BJ (cell line): ENCODE measurements at places on chromosomes 7 and 10.

GRCh38 chr10:70576803-70577517, 25.6 kb downstream of the PRF1 start:
- no peak for DNase-seq

- DNase-seq, result no peak
Observed at GRCh38 chr10:76082232-76082631, 650.8 kb downstream of the LRMDA start.

DNA sequence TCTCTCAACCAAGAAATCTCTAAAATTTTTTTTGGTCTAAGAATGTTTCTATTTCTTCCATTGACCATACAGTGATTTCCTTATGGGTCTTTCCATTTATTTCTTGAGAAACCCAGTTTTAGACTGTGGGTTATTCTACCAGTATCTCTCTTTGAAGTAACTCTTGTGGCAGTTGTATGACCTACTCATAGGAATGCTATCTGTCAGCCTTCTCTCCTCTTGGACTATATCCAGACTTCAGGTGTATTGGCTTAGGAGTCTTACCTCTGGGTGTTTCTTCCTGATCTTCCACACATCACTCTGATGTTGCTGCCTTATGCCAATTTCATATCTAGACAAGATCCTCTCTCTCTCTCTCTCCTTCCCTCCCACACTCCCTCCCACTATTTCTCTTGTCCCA, 178.1 kb downstream of the BMPER start:
- DNase-seq, result no peak

- no peak for DNase-seq
Observed at GRCh38 chr7:14714161-14714728, 188.3 kb downstream of the DGKB start.

GRCh38 chr10:99698504-99699080, 33.3 kb downstream of the COX15 start:
- no peak for DNase-seq

DNA sequence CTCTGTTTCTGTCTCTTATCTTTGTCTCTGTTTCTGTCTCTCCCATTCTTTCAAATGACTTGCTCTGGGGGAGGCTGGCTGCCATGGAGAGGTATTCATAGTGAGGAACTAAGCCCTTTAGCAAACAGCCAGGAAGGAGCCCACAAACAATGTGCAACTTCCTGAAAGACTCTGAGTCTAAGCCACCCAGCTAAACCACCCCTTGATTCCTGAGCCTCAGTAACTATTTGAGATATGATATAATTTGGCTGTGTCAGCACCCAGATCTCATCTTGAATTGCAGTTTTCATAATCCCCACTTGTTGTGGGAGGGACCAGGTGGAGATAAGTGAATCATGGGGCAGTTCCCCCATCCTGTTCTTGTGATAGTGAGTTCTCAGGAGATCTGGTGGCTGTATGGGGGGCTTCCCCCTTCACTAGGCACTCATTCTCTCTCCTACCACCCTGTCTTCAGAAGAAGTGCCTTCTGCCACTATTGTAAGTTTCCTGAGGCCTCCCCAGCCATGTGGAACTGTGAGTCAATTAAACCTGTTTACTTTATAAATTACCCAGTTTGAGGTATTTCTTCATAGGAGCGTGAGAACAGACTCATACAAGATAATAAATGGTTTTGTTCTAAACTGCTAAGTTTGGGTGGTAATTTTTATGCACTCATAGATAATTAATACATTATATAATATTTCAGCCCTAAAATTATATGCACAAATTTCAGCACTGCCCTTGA, 121.2 kb upstream of the FOXP2 start:
- DNase-seq, result no peak

GRCh38 chr10:114631090-114631665, 26.9 kb downstream of the ABLIM1 start:
- DNase-seq, result no peak

GRCh38 chr10:84005403-84005802, 133.9 kb upstream of the GHITM start:
- DNase-seq, result no peak

GRCh38 chr10:74738052-74738451, 88.3 kb upstream of the KAT6B start:
- DNase-seq, result no peak

GRCh38 chr10:132813560-132814468, 27.9 kb upstream of the NKX6-2 start:
- no peak for DNase-seq

DNA sequence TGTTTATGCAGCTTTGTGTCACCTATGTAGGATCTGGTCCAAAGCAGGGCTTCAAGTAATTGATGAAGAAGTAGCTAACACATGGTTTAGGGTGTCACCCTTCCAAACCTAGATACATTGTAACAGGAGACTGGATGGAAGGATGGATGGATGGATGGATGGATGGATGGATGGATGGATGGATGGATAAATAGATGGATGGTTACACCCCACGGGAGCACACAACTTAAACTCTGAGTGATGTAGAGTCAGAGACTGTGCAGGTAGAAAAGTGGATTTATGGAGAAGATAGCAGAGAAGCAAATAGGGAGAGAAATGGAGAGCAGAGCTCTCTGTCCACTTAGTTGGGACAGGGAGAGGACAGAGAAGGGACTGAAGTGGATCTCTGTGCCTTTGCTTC, 78.4 kb downstream of the NHLRC2 start:
- no peak for DNase-seq

- DNase-seq, result no peak
Observed at GRCh38 chr7:131400681-131401176, 73.1 kb downstream of the MKLN1 start.

GRCh38 chr7:24751484-24751883, 5.8 kb downstream of the GSDME start:
- DNase-seq, result no peak

GRCh38 chr10:113553149-113553548, 296 bp downstream of the HABP2 start:
- no peak for DNase-seq

GRCh38 chr7:108097703-108098102, 32.5 kb downstream of the LAMB4 start:
- DNase-seq, result no peak

GRCh38 chr7:37376386-37376785, 72.3 kb downstream of the ELMO1 start:
- DNase-seq, result no peak

DNA sequence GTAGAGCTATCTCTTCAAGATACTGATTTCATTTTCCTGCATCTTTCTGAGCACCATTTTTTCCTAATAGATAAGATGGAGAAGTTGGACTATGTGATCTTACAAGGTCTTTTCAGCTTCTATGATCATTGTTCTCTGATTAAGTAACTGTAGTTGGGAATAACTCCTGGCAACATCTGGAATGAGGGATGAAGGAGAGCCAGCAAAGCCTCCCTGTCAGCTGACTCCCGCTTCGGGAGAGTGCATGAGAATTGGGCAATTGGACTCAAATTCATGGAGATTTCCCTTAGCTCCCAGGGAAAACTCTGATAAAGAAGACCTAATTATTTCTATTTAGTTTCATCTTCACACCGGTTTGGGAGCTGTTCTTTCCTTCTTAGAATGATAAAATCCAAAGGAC, 146.1 kb downstream of the CCDC71L start:
- no peak for DNase-seq

- DNase-seq, result no peak
Observed at GRCh38 chr7:93156884-93157283, 8.7 kb upstream of the SAMD9L start.

GRCh38 chr10:26438534-26439341, 597 bp downstream of the APBB1IP start:
- no peak for DNase-seq

DNA sequence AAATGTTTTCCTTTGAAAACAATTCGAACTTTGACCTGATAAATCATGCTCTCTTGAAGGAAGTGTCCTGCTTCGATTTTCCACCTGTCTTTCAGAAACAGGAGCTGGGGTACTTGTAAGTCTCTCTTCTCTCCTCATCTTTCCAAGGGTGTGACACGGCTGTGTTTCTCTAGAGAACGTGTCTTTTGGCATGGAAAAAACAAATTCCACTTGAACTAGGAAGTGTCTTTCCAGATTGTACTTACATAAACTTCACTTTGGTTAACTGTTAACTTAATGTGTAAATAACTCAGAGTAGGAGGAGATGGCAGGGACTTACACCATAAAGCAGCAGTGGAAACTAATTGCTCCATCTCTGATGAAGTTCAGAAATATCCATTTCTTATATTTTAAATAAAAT, 4.2 kb upstream of the CALCR start:
- no peak for DNase-seq

DNA sequence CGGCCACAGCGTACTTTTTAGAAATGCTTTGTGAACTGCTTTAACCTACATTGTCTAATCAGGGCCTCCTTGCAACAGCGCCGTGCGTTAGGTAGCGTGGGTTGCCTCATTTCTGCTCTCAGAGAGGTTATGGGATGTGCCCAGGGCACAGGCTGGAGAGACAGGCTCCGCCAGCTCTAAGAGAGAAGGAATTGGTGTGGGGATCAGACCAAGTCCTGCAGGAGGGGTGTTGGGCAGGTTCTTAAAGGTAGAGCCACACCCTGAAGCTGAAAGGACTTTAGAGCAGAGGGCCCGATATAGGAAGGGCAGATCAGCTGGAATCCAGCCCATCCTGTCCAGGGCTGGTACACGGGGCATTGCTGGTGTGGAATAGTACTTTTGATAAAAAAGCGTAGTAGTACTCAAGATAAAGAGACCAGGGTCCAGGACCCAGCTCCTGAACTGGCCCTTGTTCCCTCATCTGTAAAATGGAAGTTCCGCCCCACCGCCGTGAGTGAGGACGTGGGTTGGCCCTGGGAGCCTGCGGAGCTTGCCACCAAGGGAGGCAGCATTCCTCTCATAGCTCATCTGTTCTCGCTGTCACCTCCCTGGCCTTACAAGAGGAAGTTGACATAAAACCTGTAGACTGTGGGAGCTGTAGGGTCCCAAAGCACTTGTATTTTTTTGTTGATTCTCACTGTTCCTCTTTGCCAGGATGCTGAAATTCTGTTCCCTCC, 37.2 kb downstream of the TMEM120A start:
- no peak for DNase-seq

GRCh38 chr7:111639934-111640333, 77.6 kb upstream of the IMMP2L start:
- DNase-seq, result peak; percentile 33

- DNase-seq, result no peak
Observed at GRCh38 chr10:10849306-10849705, 168.4 kb upstream of the CELF2 start.

- no peak for DNase-seq
Observed at GRCh38 chr7:98372993-98373392, 27.9 kb downstream of the BAIAP2L1 start.

- DNase-seq, result no peak
Observed at GRCh38 chr10:56928714-56929113, 567.7 kb upstream of the ZWINT start.

- no peak for DNase-seq
Observed at GRCh38 chr10:100037758-100038315, 28.1 kb upstream of the DNMBP start.

DNA sequence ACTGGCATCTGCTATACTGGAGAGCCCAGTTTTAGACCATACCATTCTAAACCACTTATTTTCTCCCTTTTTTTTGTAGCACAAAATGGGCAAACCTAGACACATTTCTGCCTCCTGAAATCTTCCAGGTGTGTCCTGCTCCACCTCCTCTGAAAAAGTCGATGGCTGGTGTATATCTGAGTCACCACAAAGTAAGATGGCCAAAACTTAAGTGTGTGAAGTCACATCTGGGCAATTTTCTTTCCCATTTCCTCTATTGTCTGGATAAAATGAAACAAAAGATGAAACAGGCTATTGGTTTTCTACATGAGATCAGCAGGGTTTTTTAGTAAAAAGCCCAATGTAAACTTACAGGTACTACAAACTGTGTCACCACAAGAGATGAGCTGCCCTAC, 65.5 kb downstream of the OSBPL3 start:
- DNase-seq, result no peak

DNA sequence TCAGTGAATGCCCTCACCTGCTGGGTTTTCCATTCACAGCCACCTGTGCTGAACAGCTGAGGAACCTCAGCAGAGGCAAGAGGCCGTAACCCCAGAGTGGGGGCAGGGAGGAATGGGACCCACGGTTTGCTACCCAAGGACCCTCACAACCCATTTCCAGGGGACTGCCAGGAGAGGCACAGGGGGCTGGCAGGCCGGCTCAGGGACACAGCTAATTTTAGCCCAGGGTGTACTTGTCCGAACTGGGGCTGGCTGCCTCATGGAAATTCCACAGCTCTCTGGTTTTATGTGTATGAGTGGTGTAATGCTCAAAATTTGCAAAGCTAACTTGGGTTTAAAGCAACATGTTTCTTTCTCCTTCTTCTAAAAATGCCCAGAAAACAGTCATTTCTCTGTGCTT, 42.2 kb downstream of the MINDY4 start:
- DNase-seq, result no peak

GRCh38 chr7:133479456-133480065, 226.7 kb downstream of the EXOC4 start:
- no peak for DNase-seq

- no peak for DNase-seq
Observed at GRCh38 chr10:101014230-101014884, 14.7 kb downstream of the LZTS2 start.

DNA sequence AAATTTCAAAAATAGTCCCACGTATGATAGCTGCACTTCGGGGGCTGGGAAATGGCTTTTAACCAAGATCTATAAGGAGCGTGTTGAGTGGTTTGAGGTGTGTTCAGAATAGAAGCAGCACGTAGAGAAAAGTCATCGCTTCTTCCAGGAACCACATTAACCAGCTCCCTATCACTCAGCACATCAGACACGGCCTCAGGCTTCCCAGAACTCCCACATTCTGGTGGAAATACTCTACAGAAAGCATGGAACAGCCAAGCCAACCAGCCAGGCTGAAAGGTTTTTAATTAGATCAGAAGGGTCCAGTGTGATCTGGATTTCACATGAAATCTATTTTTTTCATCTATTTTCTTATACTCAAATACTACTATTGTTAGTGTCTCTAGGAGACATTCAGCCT, 231.5 kb upstream of the NRP1 start:
- no peak for DNase-seq

DNA sequence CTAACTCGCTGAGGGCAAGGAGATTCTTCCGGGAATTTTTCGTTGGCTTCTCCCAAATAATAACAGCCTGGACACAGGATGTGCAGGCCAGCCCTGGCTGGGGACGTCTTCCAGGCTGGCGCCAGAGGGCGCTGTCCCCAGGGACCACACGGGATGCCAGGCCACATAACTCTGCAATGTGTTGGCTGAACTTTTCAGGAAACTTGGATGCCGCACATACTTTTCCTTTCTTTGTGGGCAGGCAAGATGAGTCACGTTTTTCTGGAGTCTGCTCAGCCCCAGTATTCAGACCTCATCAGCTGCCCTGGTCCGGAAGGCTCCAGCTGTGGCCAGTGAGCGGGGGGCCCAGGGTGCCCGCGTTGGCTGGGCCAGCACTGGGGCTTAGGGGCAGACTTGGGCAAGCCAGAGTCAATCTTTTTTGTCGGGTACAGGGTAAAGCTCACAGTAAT, 122.7 kb downstream of the PRKAG2 start:
- DNase-seq, result peak; percentile 91

- DNase-seq, result no peak
Observed at GRCh38 chr10:95346715-95347401, 56.1 kb upstream of the PDLIM1 start.

GRCh38 chr7:44196450-44196872, 4.3 kb upstream of the YKT6 start:
- no peak for DNase-seq
